Activated T-cell treated with anti-CD3 and anti-CD28 coated beads, Interleukin-2, amount 50 U/mL, for 72 hours (primary cell): ENCODE measurements at places on chromosomes 1 and 21. TPM values are rescaled to one million over a fixed set of nuclear protein-coding genes. Genes with fewer than 3 reads are reported as not detected.

DNA sequence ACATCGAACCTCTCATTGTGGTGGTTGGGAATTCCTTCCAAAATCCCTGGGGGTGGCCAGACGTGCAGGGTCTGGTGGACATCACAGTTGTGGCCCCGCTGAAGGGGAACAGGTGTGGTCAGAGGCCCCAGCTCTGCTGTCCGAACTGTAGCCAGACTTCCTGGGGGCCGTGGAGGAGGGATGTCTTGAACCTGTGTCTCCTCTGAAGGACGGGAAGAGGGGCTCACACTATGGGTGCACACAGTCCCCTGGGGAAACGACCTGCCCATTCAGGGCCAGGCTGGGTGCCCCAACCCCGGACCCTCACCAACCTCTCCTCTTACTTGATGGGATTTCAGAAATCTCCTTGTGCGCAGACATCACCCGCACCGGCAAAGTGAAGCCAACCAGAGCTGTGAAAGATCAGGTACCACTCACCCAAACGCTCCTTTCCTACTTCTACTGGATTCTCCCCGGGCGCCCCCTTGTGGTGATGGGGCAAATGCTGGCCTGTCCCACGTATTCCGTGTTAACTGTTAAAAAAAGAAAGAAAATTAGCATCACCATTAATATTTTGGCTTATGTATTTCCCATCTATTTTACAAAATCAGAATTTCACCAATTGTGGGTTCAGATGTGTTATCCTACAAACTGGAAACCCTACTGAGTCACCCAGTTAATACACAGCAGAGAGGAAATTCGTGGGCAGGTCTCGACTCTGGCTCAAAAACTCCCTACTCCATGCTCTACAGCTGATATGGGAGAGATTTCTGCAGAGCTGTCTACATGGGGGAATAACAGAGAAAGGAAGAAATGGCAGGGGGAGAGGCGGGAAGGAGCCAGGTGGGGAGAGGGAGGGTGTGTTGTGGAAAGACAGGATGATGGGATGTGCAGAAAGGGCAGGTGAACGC lies 28.1 kb downstream of the PADI4 start:
- peaks cover 6% of the 10 kb centered on the region for H3K4me1 ChIP-seq
- no peak overlapping the region for H3K27ac ChIP-seq
- H3K4me3 ChIP-seq, result no peak overlapping the region
- H3K27me3 ChIP-seq, result peaks cover 12% of the 10 kb centered on the region
- peak; percentile 76 for DNase-seq

GRCh38 chr1:235009074-235009473 lies 119.6 kb downstream of the TOMM20 start:
- peak overlapping the region; percentile 2 for H3K27ac ChIP-seq
- peaks cover 97% of the 10 kb centered on the region for H3K4me1 ChIP-seq
- DNase-seq, result no peak

- H3K36me3 ChIP-seq, result peaks cover 3% of the 10 kb centered on the region
- H3K4me3 ChIP-seq, result no peak overlapping the region
- no peak overlapping the region for H3K27ac ChIP-seq
- DNase-seq, result no peak
Measured at GRCh38 chr1:172556461-172556860, 23.5 kb downstream of the SUCO start.

GRCh38 chr1:201751872-201752271 lies 77.1 kb upstream of the IPO9 start:
- no peak for DNase-seq
- H3K4me3 ChIP-seq, result no peak overlapping the region
- no peaks in the 10 kb centered on the region for H3K36me3 ChIP-seq
- H3K27ac ChIP-seq, result no peak overlapping the region
- peaks cover 13% of the 10 kb centered on the region for H3K27me3 ChIP-seq

Gene TSNAX
- total RNA-seq, result 39.2 TPM

DNA sequence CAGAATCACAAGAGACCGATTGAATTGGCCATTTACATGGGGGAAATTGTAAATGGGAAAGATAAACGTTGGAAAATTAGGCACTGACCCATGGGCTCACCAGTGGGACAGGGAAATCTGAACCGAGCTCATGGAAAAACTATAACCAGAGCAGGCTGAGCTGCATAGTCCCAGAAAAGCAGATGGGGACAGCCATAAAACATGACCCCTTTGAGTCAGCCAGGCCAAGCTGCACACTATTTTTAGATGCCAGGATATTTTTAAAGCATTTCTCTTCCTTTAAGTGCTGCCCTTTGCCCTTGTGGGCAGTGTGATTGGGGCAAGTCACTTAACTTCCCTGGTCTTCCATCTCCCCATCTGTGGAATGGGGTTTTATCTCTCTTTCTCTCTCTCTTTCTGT lies 184.1 kb downstream of the FOXD2 start:
- DNase-seq, result no peak
- H3K27me3 ChIP-seq, result peaks cover 17% of the 10 kb centered on the region
- H3K4me1 ChIP-seq, result no peaks in the 10 kb centered on the region

DNA sequence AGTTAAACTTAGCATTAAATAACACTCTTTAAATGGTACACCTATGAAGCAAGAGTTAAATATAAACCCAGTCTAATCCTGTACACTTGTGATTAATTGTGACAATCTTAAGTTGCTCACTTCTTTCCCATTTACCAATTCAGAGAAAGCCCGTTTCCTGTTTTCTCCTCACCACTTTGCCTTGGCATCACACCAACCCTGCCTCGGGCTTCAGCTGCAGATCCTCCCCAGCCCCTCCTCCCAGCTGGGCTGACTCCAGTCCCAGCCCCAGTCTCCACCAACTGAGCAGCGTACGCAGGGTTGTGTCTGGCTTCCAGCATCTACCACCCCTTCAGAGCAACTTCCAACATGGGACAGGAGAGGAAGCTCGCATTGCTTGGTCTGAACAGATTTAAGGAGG lies 4.1 kb downstream of the PYCR2 start:
- peaks cover 51% of the 10 kb centered on the region for H3K4me1 ChIP-seq
- DNase-seq, result peak; percentile 35
- H3K27me3 ChIP-seq, result no peaks in the 10 kb centered on the region
- peak overlapping the region; percentile 16 for H3K27ac ChIP-seq
- H3K4me3 ChIP-seq, result peak overlapping the region; percentile 55

Gene BSND
- not detected for total RNA-seq

Gene BRINP3
- total RNA-seq, result not detected

- no peaks in the 10 kb centered on the region for H3K4me1 ChIP-seq
- no peak overlapping the region for H3K4me3 ChIP-seq
- no peaks in the 10 kb centered on the region for H3K36me3 ChIP-seq
- H3K27me3 ChIP-seq, result no peaks in the 10 kb centered on the region
Measured at GRCh38 chr1:203178821-203179666, 3.4 kb upstream of the MYBPH start.

DNA sequence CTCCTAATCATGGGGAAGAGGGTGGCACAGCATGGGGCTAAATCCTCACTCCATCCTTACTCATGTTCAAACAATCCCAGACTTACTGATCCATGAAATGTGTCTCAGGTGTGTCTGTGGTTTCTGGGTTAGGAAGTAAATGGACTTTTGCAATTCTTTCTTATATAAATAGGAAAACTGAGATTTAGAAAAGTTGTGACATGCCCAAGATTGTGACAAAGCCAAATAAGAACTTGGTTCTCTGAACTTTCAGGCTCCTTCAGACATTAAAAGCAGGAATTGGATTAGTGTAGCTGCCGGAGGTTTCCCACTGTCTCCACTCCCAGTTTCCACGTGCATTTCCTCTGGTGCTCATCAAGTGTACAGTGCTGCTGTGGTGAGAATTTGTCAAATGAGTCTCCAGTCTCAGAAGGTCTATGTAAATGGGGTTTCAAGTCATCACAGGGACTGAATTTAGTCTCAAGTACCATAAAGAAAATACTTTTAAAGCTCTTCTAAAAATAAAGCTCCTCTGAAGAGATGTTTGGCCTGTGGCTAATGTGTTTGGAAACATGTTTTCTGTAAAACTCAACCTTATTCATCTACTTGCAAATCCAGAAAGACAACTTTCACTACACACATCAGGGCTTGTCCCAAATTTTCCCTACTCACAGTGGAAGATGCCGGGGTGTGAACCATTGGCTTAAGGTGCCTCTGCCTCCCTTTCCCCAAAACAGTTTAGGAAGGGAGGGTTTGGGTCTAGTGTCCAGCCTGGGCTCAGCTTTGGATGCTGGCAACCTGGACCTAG lies 115.2 kb downstream of the NGF start:
- H3K27me3 ChIP-seq, result peaks cover 23% of the 10 kb centered on the region
- no peaks in the 10 kb centered on the region for H3K36me3 ChIP-seq
- H3K4me3 ChIP-seq, result no peak overlapping the region
- no peaks in the 10 kb centered on the region for H3K4me1 ChIP-seq
- no peak overlapping the region for H3K27ac ChIP-seq

Gene PLA2G2D
- not detected for total RNA-seq

DNA sequence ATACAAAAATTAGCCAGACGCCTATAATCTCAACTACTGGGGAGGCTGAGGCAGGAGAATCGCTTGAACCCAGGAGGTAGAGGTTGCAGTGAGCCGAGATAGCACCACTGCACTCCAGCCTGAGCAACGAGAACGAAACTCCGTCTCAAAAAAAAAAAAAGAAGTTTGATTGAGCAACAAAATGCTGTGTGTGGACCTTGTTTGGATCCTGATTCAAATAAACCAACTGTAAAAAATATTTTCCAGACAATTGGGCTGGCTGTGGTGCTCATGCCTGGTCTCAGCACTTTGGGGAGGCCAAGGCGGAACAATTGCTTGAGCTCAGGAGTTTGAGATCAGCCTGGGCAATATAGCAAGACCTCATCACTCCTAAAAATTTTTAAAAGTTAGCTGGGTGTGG lies 16.8 kb downstream of the PTAFR start:
- DNase-seq, result no peak
- no peak overlapping the region for H3K27ac ChIP-seq
- peaks cover 70% of the 10 kb centered on the region for H3K27me3 ChIP-seq

DNA sequence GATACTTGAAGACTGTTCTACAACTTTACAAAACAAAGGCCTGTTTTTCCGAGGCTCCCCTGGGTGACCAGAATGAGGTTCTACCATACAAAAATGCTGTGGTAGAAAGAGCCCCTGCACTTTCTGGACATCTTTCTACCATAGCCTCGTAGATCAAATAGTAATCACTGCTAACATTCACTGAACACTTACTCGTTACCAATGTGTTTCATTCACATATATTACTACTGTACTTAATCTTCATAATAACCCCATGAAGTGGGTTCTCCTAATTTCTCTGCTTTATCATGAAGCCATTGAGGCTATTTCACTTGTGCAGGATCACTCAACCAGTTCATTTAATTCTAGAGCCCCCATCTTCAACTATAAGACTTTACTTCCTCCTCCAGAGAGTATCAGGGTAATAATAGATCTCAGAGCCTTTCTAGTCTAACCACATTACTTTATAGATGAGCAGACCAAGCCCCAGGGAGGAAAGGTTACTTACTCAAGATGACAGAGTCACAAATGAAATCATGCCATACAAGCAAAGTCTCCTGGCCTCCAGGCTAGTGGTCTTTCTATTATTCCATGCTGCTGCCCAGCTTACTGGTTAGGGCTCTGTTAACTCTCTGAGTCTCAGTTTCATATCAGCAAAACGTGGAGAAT lies 46.7 kb upstream of the OSBPL9 start:
- no peaks in the 10 kb centered on the region for H3K36me3 ChIP-seq
- peaks cover 38% of the 10 kb centered on the region for H3K4me1 ChIP-seq
- peak overlapping the region; percentile 71 for H3K4me3 ChIP-seq
- H3K27me3 ChIP-seq, result no peaks in the 10 kb centered on the region

DNA sequence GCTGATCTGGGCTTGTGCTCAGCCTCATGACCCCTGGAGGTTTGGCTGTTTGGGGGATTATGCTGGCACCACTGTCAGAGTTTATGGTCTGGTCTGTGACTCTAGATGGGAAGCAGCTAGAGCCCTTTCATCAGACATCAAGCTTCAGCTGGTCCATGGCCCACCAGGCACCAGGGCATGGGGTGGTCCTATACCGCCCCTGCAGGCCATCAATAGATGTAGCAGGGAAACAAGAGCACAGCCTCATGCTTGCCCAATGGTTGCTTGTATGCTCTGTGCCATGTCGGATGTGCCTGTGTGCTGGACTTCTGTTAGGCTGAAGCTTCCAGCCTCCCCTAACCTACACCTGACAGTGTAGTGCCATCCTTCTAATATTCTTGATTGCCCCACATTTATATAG lies 71.1 kb upstream of the CD34 start:
- H3K4me1 ChIP-seq, result no peaks in the 10 kb centered on the region
- H3K36me3 ChIP-seq, result no peaks in the 10 kb centered on the region
- no peak for DNase-seq
- peaks cover 14% of the 10 kb centered on the region for H3K27me3 ChIP-seq
- no peak overlapping the region for H3K4me3 ChIP-seq
- H3K27ac ChIP-seq, result no peak overlapping the region

- peaks cover 45% of the 10 kb centered on the region for H3K4me1 ChIP-seq
- H3K27me3 ChIP-seq, result no peaks in the 10 kb centered on the region
- DNase-seq, result peak; percentile 42
- H3K36me3 ChIP-seq, result no peaks in the 10 kb centered on the region
- no peak overlapping the region for H3K4me3 ChIP-seq
- H3K27ac ChIP-seq, result peak overlapping the region; percentile 7
Measured at GRCh38 chr21:14737922-14738321, 191.8 kb upstream of the SAMSN1 start.

DNA sequence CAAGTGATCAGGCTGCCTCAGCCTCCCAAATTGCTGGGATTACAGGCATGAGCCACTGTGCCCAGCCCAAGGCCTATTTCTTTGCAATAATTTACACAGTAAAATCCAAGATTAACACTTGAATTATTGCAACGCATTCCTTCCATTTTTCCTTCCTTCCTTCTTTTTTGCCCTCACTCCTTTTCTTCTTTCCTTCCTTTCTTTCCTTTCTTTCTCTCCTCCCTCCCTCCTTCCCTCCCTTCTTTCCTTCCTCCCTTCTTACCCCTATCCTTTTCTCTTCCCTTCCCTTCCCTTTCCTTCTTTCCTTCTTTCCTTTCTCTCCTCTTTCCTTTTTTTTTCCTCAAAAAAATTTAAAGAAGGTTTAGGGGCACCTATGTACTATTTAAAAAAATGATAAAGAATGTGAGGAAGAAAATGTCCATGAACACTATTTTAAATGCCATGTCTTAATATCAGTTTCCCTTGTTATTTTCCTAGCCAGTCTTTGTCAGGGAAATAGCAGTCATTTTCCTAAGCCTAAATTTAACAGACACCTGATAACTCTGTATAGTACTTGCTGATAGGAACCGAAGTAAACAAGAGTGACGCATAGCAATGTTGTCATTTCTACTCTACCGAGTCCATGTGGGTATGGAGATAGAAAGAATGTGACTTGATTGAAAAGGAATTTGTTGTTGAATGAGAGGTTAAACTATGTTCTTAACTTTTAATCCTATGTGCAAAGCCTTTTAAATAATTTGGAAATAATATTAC lies 79.8 kb upstream of the HMCN1 start:
- peaks cover 3% of the 10 kb centered on the region for H3K36me3 ChIP-seq
- DNase-seq, result no peak
- no peak overlapping the region for H3K4me3 ChIP-seq
- no peaks in the 10 kb centered on the region for H3K27me3 ChIP-seq
- H3K27ac ChIP-seq, result no peak overlapping the region
- peaks cover 5% of the 10 kb centered on the region for H3K4me1 ChIP-seq

Gene OLFM3
- not detected for total RNA-seq

DNA sequence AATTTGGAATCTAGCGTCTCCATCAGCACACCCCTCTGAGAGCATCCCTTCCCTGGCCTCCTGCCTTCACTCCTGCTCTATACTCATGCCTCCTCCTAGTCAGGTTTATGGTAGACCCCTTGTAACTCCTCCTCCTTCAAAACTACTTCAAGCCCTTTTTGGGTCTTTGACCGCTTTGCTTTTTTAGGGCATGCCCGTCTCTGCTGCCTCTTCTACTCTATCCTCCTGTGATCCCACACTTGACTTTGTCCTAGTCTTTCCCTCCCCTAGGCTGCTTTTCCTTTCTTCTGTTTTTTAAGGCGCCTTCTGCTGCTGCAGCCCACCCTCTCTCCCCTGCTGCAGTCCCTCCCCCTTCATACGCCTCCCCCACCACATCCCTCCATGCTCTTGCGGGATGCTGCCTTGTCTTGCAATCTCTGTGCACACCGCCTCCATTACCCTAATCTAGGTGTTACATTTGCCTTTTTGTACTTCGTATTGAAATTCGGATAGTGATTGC lies 1.5 kb downstream of the SNX27 start:
- peaks cover 12% of the 10 kb centered on the region for H3K36me3 ChIP-seq
- H3K27ac ChIP-seq, result peak overlapping the region; percentile 75
